Esophagus muscularis mucosa (tissue), 4 donors: ENCODE measurements at places on chromosomes 2 and 18. TPM values are rescaled to one million over a fixed set of nuclear protein-coding genes. Genes with fewer than 3 reads are reported as not detected.
A peak's percentile ranks its signal among the peaks of the same experiment; 100 is the strongest.

DNA sequence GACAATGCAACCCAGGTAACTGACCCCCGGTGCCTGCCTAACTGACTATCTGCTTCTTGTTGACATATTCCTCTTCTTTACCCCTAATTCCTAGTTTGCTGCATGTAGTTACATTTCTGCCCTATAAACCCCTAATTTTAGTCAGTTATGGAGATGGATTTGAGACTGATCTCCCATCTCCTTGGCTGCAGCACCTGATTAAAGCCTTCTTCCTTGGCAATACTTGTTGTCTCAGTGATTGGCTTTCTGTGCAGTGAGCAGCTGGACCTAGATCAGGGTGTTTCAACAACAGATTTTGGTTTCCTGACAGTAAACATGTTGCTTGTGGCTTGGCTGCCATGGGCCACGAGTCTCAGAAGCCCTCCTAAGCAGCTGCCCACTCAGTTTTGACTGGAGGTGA, 105.4 kb downstream of the SP100 start:
- no peaks in the 10 kb centered on the region for H3K27me3 ChIP-seq
- H3K27ac ChIP-seq, result no peak overlapping the region
- H3K4me3 ChIP-seq, result no peak overlapping the region
- H3K36me3 ChIP-seq, result no peaks in the 10 kb centered on the region
- H3K4me1 ChIP-seq, result no peaks in the 10 kb centered on the region
- DNase-seq, result no peak

DNA sequence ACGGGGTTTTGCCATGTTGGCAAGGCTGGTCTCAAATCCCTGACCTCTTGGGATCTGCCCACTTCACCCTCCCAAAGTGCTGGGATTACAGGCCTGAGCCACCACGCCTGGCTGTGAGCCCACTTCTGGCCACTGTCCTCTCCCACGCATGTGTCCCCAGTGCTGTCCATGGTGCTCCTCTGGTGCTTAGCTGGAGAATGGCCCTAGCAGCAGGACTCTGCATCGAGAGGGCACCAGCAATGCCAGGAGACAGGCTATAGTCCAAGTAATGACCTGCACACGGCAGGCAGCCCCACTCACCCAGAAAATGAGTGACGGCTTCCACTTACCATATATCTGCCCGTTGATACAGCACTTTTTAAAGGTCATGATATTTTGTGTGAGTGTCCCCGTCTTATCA, 66.3 kb upstream of the NARS1 start:
- H3K27ac ChIP-seq, result no peak overlapping the region
- H3K4me3 ChIP-seq, result no peak overlapping the region
- no peak for DNase-seq
- H3K27me3 ChIP-seq, result no peaks in the 10 kb centered on the region
- no peaks in the 10 kb centered on the region for H3K4me1 ChIP-seq

GRCh38 chr2:62939735-62940491, 110.7 kb upstream of the OTX1 start:
- no peaks in the 10 kb centered on the region for H3K27me3 ChIP-seq
- peaks cover 5% of the 10 kb centered on the region for H3K4me1 ChIP-seq
- peaks cover 13% of the 10 kb centered on the region for H3K36me3 ChIP-seq
- H3K27ac ChIP-seq, result no peak overlapping the region
- no peak overlapping the region for H3K4me3 ChIP-seq

L3MBTL4 gene
- 2.9 TPM for total RNA-seq

DNA sequence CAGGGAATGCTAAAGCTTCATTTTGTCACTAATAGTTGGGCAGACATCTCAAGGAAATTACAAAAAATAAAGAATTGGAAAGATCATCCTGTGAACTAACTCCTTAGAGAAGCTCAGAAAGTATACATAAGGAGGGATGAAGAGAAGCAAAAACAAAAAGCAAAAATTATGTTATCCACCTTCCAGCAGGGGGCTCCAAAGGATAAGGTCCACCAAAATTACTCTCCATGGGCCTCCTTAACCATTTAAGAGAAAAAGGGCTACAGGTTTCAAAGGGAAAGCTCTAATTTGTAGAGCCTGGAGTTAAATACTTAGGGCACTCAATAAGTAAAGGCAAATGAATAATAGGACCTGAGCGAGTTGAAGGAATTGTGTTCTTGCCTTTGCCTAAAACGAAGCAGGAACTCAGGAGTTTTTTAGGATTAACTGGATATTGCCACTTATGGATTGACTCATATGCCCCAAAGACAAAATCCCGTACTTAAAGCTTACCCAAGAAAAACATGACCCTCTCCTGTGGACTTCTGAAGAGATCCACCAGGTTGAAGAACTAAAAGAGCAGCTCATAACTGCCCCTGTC, 1167.9 kb downstream of the DSC3 start:
- no peaks in the 10 kb centered on the region for H3K4me1 ChIP-seq
- DNase-seq, result no peak

DNA sequence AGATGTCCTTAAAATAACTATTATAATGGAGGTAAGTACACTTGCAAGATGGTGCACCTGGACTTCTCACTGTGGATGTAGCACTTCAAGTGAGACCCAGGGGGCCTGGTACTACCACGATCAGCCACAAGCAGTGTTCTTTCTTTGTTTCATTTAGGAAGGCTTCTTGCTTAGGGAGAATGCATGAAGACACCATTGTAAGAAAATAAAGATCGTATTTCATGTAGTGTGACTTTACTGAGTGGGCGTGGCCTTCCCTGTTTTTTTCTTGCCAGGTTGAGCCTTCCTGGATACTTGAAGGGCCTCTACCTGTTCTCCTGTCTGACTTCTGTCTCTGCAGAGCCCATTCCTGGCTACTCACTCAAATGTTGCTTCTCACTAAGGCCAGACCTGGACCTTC, 615.6 kb upstream of the SOX11 start:
- H3K27ac ChIP-seq, result no peak overlapping the region
- DNase-seq, result no peak
- H3K27me3 ChIP-seq, result no peaks in the 10 kb centered on the region
- H3K36me3 ChIP-seq, result no peaks in the 10 kb centered on the region
- H3K4me3 ChIP-seq, result no peak overlapping the region

DNA sequence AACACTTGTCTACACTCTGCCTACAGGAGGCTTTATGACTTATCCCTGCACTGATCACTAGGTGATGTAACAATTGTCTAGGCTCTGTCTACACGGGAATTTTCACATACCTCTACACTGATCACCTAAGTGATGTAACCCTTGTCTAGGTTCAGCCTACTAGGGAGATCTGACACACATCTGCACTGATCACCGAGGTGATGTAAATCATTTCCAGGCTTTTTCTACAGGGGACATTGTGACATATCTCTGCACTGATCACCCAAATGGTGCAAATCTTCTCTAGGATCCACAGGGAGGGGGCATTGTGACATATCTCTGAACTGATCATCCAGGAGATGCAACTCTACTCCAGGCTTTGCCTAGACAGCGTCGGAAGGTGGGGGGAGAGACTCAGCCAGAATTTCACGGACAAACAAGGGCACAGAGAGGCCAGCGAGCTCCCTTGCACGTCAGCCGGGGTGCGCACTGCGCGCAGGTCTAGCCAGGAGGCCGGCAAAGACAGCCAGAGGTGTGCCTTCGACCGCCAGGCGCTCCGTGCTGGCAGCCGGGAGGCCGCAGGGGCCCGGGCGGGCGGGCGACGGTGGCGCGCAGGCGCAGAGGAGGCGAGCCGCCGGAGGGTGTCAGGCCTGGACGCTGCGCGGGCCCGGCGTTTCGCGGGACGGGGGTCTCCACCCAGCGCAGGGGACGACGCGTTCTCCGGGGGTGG, 46.9 kb upstream of the USP14 start:
- H3K36me3 ChIP-seq, result no peaks in the 10 kb centered on the region
- H3K27me3 ChIP-seq, result no peaks in the 10 kb centered on the region
- H3K27ac ChIP-seq, result peak overlapping the region; percentile 87

DNA sequence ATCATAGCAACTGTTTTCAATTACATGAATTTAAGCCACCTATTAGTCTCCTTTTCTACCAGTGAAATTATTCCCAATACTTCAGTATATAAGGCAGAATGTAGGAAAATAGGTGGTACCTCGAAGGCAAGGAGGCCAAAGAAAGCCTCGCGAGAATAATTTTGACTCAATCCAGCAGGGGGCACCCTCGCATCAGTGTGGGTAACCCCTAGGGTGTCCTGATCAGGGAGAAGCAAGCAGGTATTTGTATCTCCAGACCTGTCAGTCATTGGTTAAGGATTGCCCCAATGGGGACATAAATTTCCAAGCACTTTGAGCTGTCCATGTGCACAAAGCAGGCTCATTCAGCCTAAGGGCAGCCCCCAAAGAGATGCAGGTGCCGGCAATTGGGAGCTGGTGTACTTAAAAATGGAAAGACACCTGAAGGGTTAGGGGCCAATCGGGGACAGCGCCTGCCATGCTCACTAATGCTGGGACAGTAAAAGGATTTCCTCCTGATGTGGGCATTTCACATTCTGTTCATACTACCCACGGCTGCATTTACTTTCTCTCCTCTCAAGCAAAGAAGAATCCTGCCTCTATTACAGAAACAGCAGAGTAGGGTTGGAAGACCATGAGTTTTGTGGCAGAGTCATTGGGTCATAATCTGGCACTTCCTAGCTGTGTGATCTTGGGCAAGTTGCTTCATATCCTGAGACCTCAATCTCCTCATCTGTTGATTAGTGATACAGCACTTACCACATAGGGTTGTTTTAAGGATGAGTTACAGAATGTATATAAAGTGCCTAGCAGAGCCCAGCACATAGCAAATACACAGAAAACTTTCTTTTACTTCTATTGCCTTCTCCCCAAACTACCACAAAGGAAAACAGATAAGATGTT, 136.1 kb downstream of the ICOS start:
- no peaks in the 10 kb centered on the region for H3K27me3 ChIP-seq
- H3K4me1 ChIP-seq, result no peaks in the 10 kb centered on the region
- no peak overlapping the region for H3K4me3 ChIP-seq
- no peak for DNase-seq
- H3K36me3 ChIP-seq, result no peaks in the 10 kb centered on the region

- H3K36me3 ChIP-seq, result no peaks in the 10 kb centered on the region
- no peaks in the 10 kb centered on the region for H3K27me3 ChIP-seq
- DNase-seq, result no peak
- no peak overlapping the region for H3K27ac ChIP-seq
Measured at GRCh38 chr18:69484699-69485396, 84.2 kb downstream of the DOK6 start.

- H3K4me3 ChIP-seq, result no peak overlapping the region
- H3K27ac ChIP-seq, result no peak overlapping the region
Measured at GRCh38 chr2:104337869-104338268, 516.0 kb upstream of the POU3F3 start.

UPP2 gene
- not detected for total RNA-seq

DNA sequence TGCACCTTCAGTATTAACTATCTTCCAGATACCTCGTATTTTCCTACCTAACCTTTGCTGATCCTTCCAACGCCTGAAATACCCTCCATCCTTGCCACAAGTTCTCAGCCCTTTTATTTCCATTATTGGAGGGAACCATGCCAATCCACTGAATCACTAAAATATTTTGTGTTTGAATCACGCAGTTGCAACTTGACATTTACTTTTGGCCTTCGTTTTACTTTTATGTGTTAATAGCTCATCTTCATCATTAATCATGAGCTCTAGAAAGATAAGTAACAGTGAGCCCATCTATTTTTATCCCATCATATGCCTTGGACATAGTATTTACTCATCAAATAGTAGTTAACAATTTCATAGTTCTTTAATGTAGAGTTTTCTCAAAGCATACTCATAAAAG, 463.2 kb downstream of the THSD7B start:
- H3K4me1 ChIP-seq, result no peaks in the 10 kb centered on the region
- no peak overlapping the region for H3K27ac ChIP-seq
- no peaks in the 10 kb centered on the region for H3K36me3 ChIP-seq
- H3K27me3 ChIP-seq, result no peaks in the 10 kb centered on the region
- DNase-seq, result no peak
- H3K4me3 ChIP-seq, result no peak overlapping the region

DNA sequence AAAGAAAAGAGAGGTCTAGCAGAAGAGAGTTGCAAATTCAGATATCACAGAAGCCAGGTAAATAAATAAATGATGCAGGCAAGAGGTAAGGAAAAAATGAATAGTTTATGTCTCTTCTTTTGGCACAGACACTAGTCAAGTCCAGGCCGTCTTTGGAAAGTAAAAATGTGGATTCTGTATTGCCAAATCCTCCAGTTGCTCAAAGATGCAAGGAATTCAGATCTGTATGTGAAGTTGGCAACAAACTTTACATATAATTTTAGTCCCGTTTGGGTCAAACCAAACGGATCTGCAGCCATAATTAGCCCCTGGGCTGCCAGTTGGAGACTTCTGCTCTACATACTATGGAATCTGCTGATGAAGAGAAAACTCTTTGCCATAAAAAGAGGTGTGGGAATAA, 200.5 kb upstream of the RND3 start:
- no peaks in the 10 kb centered on the region for H3K27me3 ChIP-seq
- H3K4me3 ChIP-seq, result no peak overlapping the region
- H3K4me1 ChIP-seq, result no peaks in the 10 kb centered on the region
- no peaks in the 10 kb centered on the region for H3K36me3 ChIP-seq

MYO7B gene
- total RNA-seq, result 0.33 TPM

GRCh38 chr2:147572622-147573021, 272.2 kb upstream of the ACVR2A start:
- H3K27me3 ChIP-seq, result no peaks in the 10 kb centered on the region
- no peak for DNase-seq
- no peaks in the 10 kb centered on the region for H3K4me1 ChIP-seq

SULT1C2 gene
- total RNA-seq, result not detected

C2orf66 gene
- total RNA-seq, result not detected

SLC8A1 gene
- total RNA-seq, result 157 TPM

SRD5A2 gene
- not detected for total RNA-seq

DNA sequence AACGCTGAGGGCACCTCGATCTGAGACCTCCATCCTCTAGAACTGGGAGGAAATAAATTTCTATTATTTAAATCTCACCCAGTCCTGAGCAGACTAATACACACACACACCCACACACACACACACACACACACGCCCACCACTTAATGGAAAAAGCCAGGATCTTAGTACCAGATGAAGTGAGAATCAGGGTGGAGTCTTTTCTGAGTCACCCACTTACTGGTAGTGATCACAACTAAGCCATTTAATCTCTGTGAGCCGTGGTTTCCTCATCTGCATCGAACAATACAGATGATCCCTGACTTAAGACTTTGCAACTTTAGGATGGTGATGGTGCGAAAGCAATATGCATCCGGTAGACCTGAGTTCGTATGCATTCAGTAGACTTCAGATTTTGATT, 18.6 kb downstream of the THNSL2 start:
- peaks cover 5% of the 10 kb centered on the region for H3K27me3 ChIP-seq
- no peaks in the 10 kb centered on the region for H3K4me1 ChIP-seq
- no peak for DNase-seq

ITPRIPL1 gene
- total RNA-seq, result 1.2 TPM

DNA sequence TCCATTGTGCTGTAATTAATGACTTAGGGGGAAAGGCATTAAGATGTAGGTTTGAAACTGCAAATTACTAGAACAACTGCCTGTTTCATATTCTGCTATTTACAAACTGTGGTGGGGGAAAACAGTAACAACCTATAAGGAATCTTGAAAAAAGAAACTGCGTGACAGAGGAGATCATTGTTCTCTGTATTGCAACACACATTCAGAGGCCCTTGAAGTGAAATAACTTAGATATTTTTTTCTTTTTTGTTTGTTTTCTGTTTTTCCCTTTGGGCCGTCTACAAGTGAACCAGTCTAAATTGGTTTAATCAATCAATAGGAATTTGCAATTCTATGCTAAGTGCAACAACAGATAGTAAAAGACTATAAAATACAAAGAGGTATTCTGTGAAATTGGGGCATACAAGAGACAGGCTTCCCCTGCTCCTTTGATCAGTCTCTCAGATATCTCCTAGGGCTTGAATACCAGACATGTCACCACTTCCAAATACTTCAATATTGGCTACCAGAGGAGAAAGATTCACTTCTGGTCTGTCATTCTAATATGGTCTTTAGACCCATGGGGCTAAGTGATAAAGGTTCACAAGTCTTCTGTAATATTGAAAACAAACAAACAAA, 2055.1 kb upstream of the CELF4 start:
- no peaks in the 10 kb centered on the region for H3K27me3 ChIP-seq
- no peaks in the 10 kb centered on the region for H3K36me3 ChIP-seq
- H3K4me3 ChIP-seq, result no peak overlapping the region
